ENCODE measurements at places on chromosomes 12 and 14. TPM values are rescaled to one million over a fixed set of nuclear protein-coding genes. Genes with fewer than 3 reads are reported as not detected.

TTC9 gene
- 0.30 TPM for polyA plus RNA-seq

- H3K4me1 ChIP-seq: no peaks in the 10 kb centered on the region
- H3K27me3 ChIP-seq: no peaks in the 10 kb centered on the region
- H3K4me3 ChIP-seq: no peak overlapping the region
- H3K27ac ChIP-seq: no peak overlapping the region
These were observed 139.3 kb downstream of the CALM1 start for GRCh38 chr14:90536092-90536491.

HPD gene
- polyA plus RNA-seq: 195 TPM

DNA sequence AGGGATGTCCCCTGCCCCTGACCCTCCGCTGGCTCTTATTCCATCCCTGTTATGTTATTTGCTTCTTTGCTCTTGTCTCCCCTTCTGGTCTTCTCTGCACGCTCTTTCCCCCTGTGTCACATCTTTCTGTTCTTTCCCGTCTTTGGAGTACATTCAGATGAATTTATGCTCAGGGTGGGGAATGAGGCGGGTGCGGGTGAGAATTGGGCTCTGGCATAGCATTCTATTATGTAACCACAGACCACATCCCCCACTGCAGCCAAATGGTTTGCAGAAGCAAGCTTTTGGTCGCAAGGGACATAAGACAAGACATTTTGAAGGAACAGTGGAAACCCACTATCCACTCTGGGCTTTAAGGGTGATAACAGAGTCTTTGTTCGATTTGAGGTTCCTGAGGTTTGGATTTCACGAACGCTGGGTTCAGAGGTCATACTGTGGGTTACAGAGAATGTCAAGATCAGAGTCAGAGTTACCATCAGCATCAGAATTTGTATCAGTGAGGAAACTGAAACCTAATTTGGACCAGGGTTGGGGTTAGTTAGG lies 3.8 kb downstream of the ENDOU start:
- H3K36me3 ChIP-seq: no peaks in the 10 kb centered on the region
- DNase-seq: no peak
- H3K27me3 ChIP-seq: no peaks in the 10 kb centered on the region
- H3K4me3 ChIP-seq: no peak overlapping the region
- H3K27ac ChIP-seq: no peak overlapping the region
- H3K4me1 ChIP-seq: peaks cover 12% of the 10 kb centered on the region

GRCh38 chr12:105289114-105289904 lies 41.2 kb upstream of the C12orf75 start:
- no peak overlapping the region for H3K27ac ChIP-seq
- no peaks in the 10 kb centered on the region for H3K27me3 ChIP-seq
- no peaks in the 10 kb centered on the region for H3K36me3 ChIP-seq
- H3K4me1 ChIP-seq: peaks cover 30% of the 10 kb centered on the region

DNA sequence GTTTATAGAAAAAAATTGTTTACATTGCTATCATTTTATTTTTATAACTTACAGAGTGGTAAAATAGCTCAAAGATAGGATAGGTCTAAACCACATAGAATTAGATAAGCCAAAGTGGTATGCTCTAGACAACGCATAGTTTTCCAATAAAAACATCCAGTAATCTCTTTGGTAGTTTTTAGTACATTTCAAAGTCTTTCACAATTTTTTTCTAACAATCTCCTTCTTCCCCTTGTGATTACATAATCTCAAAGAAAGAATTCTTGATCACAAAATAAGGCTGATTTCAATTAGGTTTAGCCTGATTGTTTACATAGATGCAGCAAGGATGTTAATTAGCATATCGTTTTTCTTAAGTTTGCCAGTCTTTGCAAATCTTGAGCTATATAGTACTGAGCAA lies 460.0 kb downstream of the FUT8 start:
- no peak overlapping the region for H3K4me3 ChIP-seq
- no peaks in the 10 kb centered on the region for H3K4me1 ChIP-seq
- no peak overlapping the region for H3K27ac ChIP-seq
- DNase-seq: no peak
- peaks cover 9% of the 10 kb centered on the region for H3K27me3 ChIP-seq
- no peaks in the 10 kb centered on the region for H3K36me3 ChIP-seq

Data from HepG2 (cell line).